ENCODE measurements at places on chromosomes 5 and 9. TPM values are rescaled to one million over a fixed set of nuclear protein-coding genes. Genes with fewer than 3 reads are reported as not detected.

EIF4E1B gene
- total RNA-seq: not detected

MRRF gene
- total RNA-seq: 35.0 TPM

SPARC gene
- 339 TPM for total RNA-seq

TCOF1 gene
- total RNA-seq: 109 TPM

FLT4 gene
- total RNA-seq: 10.1 TPM

IL9 gene
- not detected for total RNA-seq

ENTREP1 gene
- total RNA-seq: not detected

GABRA6 gene
- not detected for total RNA-seq

IL4 gene
- total RNA-seq: not detected

RC3H2 gene
- 70.2 TPM for total RNA-seq

PPP2R2B gene
- not detected for total RNA-seq

C9orf153 gene
- total RNA-seq: 0.35 TPM

GLRA1 gene
- total RNA-seq: not detected

DPYSL3 gene
- 24.8 TPM for total RNA-seq

WDR38 gene
- total RNA-seq: not detected

PCDHB5 gene
- total RNA-seq: 23.6 TPM

C1QTNF3 gene
- total RNA-seq: 1.6 TPM

TGFBI gene
- total RNA-seq: 115 TPM

CNTLN gene
- 7.7 TPM for total RNA-seq

PPP3R2 gene
- total RNA-seq: not detected

ACTL7A gene
- total RNA-seq: not detected

MLANA gene
- not detected for total RNA-seq

PKD2L2 gene
- not detected for total RNA-seq

ALAD gene
- 18.9 TPM for total RNA-seq

IL7R gene
- total RNA-seq: 7.7 TPM

CXCL14 gene
- total RNA-seq: not detected

PCDHB8 gene
- 7.7 TPM for total RNA-seq

BTNL3 gene
- not detected for total RNA-seq

TAF11L10 gene
- 1.4 TPM for total RNA-seq
